ENCODE measurements at places on chromosomes 1 and 21. TPM values are rescaled to one million over a fixed set of nuclear protein-coding genes. Genes with fewer than 3 reads are reported as not detected.

The SETDB1 gene
- 28.9 TPM for total RNA-seq

The C1orf141 gene
- total RNA-seq = not detected

The MYBPH gene
- not detected for total RNA-seq

The CDC42BPA gene
- total RNA-seq = 83.9 TPM

The MMEL1 gene
- total RNA-seq = 1.5 TPM

The C1orf35 gene
- 13.3 TPM for total RNA-seq

The LCE1D gene
- total RNA-seq = not detected

The SPAG17 gene
- not detected for total RNA-seq

The AVPR1B gene
- not detected for total RNA-seq

The SYCP1 gene
- not detected for total RNA-seq

The RUNX1 gene
- total RNA-seq = 5.2 TPM

The PKP1 gene
- not detected for total RNA-seq

The VN1R5 gene
- not detected for total RNA-seq

The CD34 gene
- 5.8 TPM for total RNA-seq

The XCL2 gene
- not detected for total RNA-seq

The C2CD2 gene
- 35.3 TPM for total RNA-seq

The KRTCAP2 gene
- 119 TPM for total RNA-seq

The CYP4Z1 gene
- total RNA-seq = not detected

The ORC1 gene
- 4.9 TPM for total RNA-seq

The IVL gene
- not detected for total RNA-seq

The FHAD1 gene
- 0.91 TPM for total RNA-seq

The CNN3 gene
- 282 TPM for total RNA-seq

Measured in epithelial cell of umbilical artery (primary cell).